D721Med (cell line): ENCODE measurements at places on chromosomes 2 and 18.

DNA sequence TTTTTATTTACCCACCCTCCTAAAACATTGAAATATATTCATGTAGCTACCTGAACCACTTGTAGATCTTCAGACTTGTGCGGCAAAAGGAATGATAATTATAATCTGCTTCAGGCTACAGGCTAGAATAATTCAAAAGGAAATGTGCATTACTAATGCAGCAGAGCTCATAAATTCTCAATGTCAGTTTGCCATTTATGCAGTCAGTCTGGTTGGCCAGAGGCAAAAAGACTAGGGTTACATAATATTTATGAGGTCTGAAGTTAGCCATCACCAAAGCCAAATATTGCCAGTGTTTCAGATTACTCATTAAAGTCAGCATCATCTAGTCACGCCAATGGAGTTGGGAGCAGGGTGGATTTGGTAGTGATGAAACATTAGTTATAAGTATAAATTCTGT lies 38.9 kb downstream of the METAP1D start:
- no peak for DNase-seq

GRCh38 chr2:151853070-151853758 lies 25.0 kb upstream of the ARL5A start:
- DNase-seq = no peak

GRCh38 chr18:31156821-31157763 lies 5.6 kb downstream of the DSC1 start:
- no peak for DNase-seq

DNA sequence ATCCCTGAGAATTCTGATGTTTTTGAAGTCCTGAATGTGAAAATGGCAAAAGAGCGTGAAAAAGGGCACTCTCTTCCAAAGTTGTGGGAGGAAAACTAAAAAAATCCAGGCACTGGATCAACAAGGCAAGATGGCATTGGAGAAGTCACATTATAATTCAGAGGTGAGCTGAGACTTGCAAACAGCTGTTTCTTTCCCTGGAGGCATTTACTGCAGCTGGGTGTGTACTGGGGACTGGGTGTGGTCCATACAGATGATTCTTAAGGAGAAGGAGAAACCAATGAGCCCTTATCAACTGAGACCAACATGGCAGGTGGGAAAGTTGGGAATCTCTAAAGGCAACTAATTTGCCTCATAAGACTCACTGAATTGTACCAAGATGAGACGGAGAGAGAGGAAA lies 313.9 kb downstream of the TRIB2 start:
- no peak for DNase-seq

- no peak for DNase-seq
Measured at GRCh38 chr2:194343167-194343566, 1313.9 kb upstream of the SLC39A10 start.

- DNase-seq = peak; percentile 8
Measured at GRCh38 chr18:13359210-13359609, 140.7 kb downstream of the LDLRAD4 start.

DNA sequence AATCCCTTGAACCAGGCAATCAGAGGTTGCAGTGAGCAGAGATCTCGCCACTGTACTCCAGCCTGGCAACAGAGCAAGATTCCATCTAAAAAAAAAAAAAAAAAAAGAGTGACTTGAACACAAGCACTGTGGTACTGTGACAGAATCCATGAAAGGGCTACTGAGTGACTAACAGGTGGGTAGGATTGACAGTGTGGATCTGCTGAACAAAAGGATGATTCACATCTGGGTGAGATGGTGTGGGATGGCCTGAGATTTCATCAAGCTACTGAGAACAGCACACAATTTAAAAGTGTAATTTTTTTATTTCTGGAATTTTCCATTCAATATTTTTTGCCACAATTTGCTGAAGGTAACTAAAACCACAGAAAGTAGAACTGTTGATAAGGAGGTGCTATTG lies 13.3 kb upstream of the SP3 start:
- no peak for DNase-seq

DNA sequence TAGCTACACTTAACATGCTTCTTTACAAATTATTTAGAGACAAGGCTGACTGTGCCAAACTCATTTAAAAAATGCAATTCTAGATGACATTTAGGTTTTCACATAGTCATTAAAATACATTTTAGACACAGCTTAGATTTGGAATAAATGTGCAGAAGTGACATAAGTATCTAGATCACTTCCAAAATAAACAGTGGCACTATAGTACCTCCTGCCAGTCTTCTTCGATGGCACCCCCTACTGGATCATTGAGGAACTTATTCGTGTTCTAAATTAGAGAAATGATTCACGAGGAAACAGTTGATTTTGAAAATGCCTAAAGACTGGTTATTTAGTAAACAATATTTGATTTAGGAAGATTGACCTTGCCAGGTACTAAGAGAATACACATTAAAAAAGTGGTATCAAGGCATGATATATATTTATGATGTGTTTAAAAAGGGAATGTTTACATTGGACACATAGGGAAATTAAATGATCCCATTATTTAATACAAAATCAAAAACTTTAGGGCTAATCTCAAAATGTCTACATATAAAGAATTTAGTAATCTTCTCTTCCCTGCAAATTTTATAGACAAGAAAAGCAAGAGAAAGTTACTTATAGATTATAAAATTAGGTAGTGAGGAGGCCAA lies 323.9 kb downstream of the XIRP2 start:
- DNase-seq = no peak

DNA sequence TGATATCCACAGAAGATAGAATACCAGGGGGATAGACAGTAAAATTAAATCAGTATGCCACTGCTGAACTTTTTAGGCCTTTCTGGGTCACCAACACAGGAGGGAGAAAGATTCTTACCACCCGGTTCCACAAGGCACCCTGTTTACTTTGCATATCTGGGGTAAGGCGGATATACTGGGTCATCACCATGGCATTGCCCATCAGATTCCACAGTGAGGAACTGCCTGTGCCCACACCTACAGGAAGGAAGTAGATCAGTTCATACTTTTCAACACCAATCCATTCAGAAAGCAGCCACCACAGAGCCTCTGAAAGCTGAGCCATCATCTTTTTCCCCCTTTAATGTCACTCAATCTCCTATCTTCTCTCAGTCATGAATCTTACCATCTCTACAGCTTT lies 2.0 kb downstream of the LMAN2L start:
- DNase-seq = no peak

DNA sequence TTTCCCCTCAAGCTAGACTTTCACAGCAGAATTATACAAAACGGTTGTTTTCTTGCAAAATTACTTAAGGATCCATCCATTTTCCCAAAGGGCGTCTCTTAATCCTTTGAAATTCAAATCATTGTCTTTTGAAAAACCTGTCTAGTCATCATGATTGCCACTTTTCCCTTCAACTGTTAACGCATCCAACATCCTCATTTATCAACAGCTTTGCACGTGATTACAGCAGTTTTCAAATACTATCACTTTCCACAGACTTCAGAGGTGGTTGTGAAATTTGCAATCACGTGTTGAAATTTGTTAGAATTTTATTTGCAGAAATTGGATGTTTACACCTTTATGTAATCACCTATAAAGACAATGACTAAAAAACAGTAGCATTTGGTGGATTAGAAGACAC lies 304.4 kb upstream of the SLC39A10 start:
- no peak for DNase-seq

GRCh38 chr2:95274291-95275150 lies at the start of gene PROM2:
Gene PROM2, plus strand, starts transcription at chr2:95274449. Its CDS starts 137 bp downstream, at chr2:95274586.
- no peak for DNase-seq

- DNase-seq = no peak
Measured at GRCh38 chr2:67663776-67664175, 266.6 kb downstream of the ETAA1 start.

DNA sequence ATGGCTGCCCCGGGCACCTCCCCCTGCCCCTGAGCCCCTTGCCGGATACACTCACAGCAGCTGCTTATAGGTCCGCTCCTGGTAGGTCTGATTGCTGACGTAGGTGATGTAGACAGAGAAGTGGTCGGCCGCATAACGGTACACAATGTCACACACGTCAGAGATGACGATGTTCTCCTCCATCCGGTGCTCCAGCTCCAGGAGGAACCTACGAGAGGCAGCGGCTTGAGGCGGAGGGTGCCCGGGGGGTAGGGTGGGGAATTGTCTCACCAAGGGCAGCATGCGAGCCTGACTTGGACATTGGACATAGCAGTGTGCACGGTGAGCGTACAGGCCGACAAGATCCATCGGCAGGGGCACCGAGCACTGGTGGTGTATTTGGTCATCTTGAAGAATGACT lies 22.8 kb downstream of the SNORC start:
- DNase-seq = no peak

DNA sequence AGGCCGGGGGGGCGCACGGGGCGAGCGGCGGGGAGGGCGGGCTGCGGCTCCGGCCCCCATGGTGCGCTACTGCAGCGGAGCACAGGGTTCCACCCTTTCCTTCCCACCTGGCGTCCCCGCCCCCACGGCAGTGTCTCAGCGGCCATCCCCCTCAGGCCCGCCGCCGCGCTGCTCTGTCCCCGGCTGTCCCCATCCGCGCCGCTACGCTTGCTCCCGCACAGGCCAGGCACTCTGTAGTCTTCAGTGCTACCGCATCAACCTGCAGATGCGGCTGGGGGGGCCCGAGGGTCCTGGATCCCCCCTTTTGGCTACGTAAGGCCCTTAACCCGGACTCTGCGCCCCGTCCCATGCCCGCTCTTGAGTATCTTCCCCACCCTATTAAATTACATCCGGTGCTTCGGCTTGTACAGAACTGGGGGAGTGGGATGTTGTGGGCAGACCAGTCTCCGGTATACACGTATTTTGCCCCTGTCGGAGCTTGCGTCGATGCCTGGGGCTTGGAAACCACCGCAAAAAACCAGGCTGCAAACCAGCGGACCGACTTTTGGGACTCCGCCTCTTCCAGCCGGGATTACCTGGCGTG lies 598 bp upstream of the WBP1 start:
- DNase-seq = no peak

- DNase-seq = no peak
Measured at GRCh38 chr18:58580623-58581022, 48.3 kb downstream of the ALPK2 start.

DNA sequence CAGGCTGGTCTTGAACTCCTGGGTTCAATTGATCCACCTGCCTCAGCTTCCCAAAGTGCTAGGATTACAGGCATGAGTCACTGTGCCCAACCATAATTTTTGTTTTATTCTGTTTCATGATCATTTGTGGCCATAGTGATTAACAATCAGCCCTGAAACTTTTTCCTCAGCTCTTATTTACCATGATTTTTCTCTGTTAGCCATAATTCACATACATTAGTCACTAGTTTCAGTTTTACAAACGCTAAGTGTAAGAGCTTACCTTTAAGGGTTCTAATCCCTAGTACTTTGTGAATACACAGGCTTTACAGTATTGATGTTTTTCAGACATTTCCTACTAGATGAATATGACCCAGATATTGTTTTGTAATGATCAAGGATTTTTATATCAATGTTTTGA lies 216.1 kb downstream of the DPP4 start:
- DNase-seq = no peak

GRCh38 chr2:113217455-113218282 lies 43.9 kb downstream of the PSD4 start:
- DNase-seq = no peak

DNA sequence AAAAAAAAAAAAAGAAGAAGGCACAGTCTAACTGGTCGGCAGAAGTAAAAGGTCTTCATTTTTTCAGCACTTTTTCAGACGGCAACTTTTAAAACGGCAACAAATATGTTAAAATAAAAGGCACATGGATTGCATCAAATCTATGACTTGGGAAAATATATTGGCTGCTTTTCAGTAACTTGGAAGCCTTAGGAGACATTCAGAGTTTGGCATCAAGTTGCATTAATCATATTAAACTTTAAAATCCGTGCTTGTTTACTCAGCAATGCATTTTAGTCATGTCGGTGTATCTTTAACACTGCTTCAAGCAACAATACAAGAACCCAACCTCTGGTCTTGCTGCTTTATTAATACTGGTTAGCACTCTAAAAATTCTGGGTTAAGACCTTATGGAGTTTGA lies 111.1 kb downstream of the MEP1B start:
- DNase-seq = no peak

GRCh38 chr18:6382963-6383362 lies 31.7 kb downstream of the L3MBTL4 start:
- no peak for DNase-seq

DNA sequence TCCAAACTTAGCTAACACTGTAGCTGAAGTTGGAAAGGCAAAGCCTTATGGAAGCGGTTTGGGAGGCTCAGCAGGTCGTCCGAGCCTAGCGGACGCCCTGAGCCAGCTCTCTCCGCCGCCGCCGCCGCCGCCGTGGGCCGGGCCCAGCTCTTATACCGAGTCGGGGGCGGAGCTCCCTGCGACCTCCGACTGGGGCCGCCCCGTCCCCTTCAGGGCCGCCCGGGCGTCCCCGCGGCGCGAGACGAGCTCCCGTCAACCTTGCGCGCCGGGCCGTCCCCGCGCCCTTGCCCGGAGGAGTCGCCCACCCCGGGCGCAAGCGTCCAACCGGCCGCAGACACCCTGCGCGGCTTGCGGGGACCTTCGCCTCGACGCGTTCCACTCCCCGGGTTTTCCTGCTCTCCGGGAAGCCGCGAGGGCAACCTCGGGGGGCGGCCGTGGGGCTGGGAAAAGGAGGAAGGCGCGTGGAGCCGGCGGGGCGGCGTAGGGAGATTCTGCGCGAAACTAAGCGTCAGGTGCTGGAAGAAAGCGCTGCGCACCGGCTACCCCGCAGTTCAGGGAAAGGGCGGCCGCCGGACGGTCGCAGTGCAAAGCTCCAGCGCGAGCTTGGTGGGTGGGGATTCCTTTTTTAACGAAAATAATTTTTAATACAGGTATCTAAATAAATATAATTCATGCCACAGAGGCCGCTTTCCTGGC lies at the start of gene SLC40A1:
TSS of gene SLC40A1 (minus strand) at position 129 of the 696 bp plus-strand sequence. CDS start 326 bp downstream, outside the sequence.
- peak; percentile 32 for DNase-seq

- no peak for DNase-seq
Measured at GRCh38 chr18:57776767-57777166, 26.3 kb downstream of the ATP8B1 start.

DNA sequence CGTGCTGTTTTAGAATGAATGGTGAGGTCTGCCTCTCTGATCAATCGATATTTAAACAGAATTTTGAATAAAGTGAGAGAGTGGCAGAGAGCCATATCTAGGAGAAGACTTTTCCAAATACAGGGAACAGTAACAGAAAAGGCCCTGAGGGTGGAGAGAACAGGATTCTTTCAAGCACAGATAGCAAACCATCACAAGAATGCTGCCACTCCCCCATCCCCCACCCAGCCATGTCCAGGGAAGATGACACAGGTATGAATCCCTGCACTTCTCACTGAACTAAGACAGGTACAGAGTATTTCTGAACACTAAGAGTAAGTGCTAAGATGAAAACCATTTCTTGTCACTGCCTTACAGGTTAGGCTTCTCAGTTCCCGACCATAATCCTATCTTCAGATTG lies 23.6 kb downstream of the LRATD1 start:
- DNase-seq = no peak

DNA sequence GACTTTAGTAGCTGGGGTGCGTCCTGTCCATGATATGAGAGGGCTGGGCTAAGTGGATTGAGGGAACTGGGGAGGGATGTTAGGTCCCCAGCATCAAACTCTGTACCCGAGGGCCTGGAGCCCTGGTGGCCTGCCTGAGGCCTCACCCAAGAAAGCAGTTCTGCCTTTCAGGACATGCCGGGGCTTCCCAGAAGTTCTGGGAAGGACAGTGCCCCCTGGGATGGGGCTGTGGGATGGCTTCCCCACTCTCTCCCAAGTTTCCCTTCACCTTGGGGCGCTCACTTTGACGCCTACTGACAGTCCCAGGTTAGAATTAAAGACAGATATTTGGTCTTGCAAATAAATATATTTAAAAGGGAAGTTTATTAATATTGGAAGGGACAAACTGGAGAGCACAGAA lies 1.8 kb downstream of the OXER1 start:
- DNase-seq = no peak

- DNase-seq = no peak
Measured at GRCh38 chr2:10086950-10087349, 6.7 kb upstream of the CYS1 start.
